Effector CD4-positive, alpha-beta T cell (primary cell): ENCODE measurements at places on chromosomes 2 and 18.

GRCh38 chr2:8134985-8135682, 546.7 kb upstream of the ID2 start:
- DNase-seq = no peak

DNA sequence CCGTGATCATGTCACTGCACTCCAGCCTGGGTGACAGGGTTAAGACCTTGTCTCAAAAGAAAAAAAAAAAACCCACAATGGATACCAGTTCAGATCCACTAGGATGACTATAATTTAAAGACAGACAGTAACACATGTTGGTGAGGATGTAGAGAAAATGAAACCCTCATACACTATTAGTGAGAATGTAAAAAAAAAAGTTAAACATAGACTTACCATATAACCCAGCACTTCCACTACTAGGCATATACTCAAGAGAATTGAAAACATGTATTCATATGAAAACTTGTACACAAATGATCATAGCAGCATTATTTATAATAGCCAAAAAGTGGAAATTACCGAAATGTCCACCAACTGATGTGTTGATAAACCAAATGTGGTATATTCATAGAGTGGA, 48.7 kb downstream of the KIF3C start:
- no peak for DNase-seq

GRCh38 chr2:32743480-32744236, 115.8 kb downstream of the TTC27 start:
- DNase-seq = no peak

DNA sequence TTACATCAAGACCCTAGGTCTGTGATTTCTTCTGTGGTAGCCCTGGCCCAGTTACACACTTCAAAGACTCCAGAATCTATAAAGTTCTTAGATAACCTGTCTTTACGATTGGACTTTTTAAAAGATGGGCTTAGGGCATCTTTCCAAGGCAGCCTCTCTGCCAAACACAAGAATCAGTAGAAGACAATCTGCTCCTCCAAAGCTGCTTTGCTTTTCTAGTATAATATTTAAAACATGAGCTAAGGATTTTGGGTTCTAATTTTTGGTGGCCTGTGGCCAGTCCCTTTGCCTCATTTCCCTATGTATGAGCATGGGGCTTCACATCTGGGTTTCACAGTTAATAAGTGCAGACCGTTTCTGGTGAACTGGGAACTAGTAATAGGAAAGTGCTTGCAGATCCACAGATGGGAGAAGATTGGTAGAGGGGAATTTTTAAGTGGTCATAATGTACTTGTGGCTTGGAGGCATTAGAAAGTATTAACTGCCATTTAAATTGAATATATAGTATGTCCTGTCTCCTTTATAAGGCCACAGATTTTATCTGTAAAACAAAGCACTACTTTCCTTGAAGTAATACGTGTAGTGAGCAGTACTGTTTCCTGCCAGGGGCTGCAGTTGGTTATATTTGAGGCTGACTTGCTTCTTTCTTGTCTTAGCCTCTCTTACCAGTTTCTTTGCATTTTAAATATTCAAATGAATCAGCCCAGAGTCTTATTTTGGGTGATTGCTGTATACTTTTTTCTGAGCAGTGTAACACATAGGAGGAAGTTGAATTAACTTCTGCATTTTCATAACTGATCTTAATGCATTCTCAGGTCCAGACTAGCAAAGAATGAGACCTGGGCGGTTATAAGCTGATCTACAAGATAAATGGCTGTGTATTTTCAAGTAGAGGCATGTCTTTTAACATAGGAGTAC, 1.5 kb downstream of the ARPC2 start:
- DNase-seq = no peak

GRCh38 chr2:229201521-229201920, 69.6 kb downstream of the PID1 start:
- no peak for DNase-seq

DNA sequence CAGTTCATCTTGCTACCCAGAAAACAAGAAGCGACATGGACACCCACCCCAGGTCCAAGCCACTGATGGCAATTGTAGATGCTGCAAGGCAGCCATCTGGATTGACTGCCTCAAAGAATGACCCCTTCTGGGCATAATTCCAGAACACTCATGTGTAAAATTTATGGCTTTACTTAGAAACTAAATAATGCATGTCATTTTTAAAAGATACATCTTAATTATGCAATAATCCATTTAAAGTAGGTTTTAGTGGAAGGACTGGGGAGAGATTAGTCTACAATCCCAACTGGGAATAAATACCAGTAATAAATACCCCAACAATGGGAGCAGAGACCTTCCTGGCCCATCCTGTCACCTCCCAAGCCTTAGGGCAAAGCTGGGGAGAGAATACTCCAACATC, 247.7 kb downstream of the SS18 start:
- DNase-seq = no peak

GRCh38 chr2:215910180-215910579, 103.2 kb downstream of the MREG start:
- no peak for DNase-seq

- DNase-seq = no peak
Measured at GRCh38 chr2:137960223-137960622, 4.0 kb upstream of the HNMT start.

DNA sequence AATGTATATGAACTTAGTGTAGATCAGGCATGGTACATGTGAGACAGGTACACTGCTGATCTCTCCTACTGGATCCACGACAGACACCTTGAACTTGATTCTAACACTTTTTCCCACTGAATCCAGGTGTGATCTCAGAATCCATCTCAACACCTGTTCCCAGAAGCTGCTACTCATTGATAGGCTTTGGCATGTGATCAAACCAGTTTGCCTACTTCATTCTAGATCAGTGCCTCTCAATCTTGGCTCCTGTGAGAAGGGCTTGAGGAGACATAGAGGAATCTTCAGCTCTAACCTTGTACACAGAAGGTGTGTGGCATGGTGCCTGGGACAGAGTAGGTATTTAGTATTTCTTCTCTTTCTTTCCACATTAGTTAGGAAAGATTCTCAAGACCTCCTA, 212.3 kb upstream of the ATP5MC3 start:
- DNase-seq = no peak

DNA sequence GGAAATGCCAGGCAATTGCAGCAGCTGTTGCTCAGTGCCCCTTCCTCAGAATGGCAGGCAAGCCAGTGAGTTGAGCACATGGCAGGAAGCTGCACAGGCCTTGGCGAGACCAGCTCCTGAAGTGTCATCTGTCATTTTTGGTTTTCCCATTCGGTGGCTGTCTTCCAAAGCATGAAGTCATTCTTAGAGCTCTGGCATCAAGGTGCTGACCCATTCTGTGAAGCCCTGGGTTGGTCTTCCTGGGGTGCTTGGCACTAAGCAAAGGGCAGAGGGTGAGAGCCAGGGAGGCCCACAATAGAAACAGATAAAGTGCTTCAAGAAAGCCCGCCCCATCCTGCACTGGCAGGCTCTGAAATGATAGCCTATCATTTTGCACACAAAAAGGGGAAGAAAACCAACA, 150.5 kb downstream of the VAPA start:
- DNase-seq = no peak

- DNase-seq = no peak
Measured at GRCh38 chr2:172120118-172120517, 17.4 kb upstream of the DLX2 start.

- DNase-seq = no peak
Measured at GRCh38 chr2:233025706-233026105, 6.8 kb upstream of the NEU2 start.

GRCh38 chr2:71888751-71889445, 258.8 kb downstream of the CYP26B1 start:
- no peak for DNase-seq

DNA sequence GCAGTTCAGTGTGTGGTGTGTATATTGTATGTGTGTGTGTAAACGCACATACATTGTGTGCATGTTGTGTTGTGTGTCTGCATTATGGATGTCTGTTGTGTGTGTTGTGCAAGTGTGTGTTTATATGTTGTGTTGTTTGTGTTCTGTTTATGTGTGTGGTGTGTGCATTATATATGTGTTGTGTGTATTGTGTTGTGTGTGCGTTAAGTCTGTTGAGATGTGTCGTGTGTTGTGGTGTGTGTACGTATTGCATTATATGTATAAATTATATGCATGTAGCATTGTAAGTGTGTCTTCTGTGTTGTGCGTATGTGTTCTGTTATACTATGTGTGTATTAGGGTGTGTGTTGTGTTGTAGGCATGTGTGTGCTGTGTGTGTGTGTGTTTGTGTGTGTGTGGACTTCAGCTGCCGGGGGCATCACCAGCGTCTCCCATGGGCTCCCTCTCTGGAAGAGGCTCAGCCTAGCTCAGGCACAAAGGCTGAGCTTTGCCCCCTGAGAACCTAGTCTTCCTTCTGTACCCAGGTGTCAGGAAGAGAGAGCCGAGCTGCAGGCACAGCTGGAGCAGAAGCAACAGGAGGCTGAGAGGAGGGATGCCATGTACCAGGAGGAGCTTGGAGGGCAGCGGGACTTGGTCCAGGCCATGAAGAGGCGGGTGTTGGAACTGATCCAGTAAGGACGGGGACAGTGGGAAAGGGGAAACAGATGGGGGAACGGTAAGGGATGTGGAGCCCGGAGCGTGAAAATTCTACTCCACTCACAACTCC, 13.7 kb downstream of the RUFY4 start:
- no peak for DNase-seq

DNA sequence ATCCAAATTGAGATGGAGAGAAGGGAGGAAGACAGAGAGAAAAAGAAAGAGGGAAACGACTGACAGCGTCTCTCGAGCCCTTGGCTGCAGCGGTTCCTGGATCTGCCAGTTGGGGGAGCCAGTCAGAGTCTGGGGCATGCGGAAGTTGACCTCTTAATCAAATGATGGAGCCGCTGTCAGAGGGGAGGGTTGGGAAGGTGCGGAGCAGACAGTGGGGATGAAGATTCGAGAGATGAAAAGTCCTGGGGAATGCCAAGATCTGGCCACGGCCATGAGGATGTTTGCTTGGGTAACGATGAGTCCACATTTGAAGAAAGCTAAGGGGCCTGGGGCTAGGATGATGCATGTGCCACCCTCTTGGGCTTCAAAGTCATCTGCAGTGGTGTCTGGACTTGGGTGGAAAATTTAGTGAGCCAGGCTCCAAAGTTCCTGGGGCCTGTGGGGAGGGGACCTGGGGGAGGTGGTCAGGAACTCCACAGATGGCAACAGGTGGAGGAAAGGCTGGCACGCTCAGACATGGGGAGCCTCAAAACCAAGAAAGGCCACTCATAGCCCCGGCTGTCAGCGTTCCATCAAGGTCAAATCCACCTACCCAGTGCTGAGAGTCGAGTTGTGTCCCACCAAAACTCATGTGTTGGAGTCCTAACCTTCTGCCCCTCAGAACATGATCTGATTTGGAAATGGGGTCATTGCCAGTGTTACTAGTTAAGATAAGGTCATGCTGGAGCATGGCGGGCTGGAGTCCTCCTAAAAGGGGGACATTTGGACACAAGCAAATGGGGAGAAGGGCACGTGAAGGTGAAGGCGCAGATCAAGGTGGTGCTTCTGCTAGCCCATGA, 200.1 kb downstream of the NDUFA10 start:
- DNase-seq = no peak

- no peak for DNase-seq
Measured at GRCh38 chr2:85368921-85369320, 14.4 kb downstream of the ELMOD3 start.

DNA sequence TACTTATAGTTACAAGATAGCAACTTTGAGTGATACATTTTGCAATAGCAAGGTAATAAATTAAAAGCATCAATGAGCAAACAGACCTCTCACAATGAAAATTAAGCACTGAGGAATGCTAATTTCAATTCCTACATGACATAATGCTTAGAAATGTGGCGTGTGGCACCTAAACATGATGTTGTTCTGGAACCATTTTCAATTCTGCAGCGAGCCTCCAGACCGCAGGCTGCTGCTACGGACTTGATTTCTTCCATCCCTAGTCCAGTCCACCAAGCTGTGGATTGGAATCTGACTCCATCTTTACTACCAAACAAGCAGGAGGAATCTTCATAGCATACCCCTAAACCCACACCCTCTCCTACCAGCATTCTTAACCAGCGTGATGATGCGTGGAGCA, 58.7 kb upstream of the ZNF397 start:
- DNase-seq = no peak

DNA sequence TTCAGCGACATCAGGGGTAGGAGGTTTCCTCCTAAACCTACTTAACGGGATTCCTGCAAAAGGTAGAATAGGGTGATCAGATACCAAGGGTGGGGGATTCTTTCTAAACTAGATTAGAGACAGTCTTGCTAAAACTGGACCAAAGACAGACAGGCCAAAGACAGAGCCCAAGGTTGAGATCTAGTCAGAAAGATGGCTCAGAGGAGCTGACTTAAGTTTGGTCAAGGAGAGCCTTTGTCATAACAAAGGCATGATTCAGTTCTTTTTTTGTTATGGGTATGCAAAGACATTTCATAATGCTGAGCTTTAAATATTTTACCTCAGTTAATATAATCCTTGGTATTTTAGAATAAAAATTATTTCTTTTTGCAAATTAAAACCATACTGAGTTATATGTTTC, 17.8 kb upstream of the GPR75 start:
- no peak for DNase-seq

DNA sequence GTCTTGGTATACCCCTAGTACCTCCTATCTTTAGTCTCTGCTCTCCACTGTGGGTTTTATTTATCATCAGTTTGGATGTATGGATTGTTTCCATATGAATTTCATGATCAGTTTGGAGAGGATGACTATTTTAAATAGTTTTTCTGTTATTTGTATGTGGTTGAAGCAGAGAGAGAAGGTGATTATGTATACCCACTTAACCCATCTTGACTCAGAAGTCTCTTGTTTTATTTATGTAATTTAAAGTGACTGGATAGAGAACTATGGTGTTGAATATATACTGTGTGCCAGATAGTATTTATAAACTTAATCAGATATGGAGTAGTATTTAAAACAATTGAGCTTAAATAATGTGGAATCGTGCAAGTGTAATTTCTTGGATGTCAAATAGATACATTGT, 39.9 kb downstream of the SMAD4 start:
- DNase-seq = no peak

- no peak for DNase-seq
Measured at GRCh38 chr2:63737081-63737751, 104.5 kb upstream of the UGP2 start.

DNA sequence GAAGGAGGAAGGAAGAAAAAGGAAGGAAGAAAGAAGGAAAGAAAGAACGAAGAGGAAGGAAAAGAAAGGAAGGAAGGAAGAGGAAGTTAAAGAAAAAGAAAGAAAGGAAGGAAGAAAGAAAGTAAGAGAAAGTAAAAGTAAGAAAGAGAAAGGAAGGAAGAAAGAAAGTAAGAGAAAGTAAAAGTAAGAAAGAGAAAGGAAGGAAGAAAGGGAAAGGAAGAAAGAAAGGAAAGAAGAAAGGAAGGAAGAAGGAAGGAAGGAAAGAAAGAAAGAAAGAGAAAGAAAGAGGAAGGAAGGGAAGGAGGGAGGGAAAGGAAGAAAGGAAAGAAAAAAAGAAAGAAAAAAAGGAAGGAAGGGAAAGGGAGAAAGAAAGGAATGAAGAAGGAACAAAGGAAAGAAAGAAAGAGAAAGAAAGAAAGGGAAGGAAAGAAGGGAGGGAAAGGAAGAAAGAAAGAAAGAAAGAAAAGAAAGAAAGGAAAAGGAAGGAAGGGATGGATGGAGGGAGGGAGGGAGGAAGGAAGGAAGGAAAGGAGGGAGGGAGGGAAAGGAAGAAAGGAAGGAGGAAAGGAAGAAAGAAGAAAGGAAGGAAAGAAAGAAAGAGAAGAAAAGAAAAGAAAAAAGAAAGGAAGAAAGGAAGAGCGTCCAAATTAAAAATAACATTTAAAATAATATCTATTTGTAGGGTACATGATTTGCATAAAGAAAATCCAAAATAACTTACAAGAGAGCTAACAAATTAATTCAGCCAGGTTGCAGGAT, 827.9 kb downstream of the TSN start:
- DNase-seq = no peak
